ENCODE measurements at places on chromosomes 16 and 17. TPM values are rescaled to one million over a fixed set of nuclear protein-coding genes. Genes with fewer than 3 reads are reported as not detected.

PLXDC1 gene
- total RNA-seq, result 7.3 TPM

HOXB6 gene
- total RNA-seq, result 0.60 TPM

DNA sequence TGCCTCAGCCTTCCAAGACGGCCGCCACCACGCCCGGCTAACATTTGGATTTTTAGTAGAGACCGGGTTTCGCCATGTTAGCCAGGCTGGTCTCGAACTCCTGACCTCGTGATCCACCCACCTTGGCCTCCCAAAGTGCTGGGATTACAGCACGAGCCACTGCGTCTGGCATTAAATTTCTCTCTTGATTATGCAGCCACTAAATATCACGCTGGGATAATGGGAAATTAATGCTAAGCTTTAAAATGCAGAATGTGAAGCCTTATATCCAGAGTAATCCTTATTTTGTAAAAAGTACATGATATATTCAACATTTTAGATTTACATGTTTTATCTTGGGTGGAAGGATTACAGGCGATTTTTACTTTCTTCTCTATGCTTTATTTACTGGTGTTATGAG is 89.2 kb downstream of the ANKRD11 start:
- no peak for DNase-seq
- H3K27me3 ChIP-seq, result no peaks in the 10 kb centered on the region
- peaks cover 44% of the 10 kb centered on the region for H3K4me1 ChIP-seq
- H3K27ac ChIP-seq, result peak overlapping the region; percentile 65
- H3K36me3 ChIP-seq, result peaks cover 19% of the 10 kb centered on the region

- no peak overlapping the region for H3K4me3 ChIP-seq
- H3K27me3 ChIP-seq, result peaks cover 42% of the 10 kb centered on the region
- H3K36me3 ChIP-seq, result no peaks in the 10 kb centered on the region
Measured at GRCh38 chr17:42431758-42432161, 8.7 kb upstream of the CAVIN1 start.

DNA sequence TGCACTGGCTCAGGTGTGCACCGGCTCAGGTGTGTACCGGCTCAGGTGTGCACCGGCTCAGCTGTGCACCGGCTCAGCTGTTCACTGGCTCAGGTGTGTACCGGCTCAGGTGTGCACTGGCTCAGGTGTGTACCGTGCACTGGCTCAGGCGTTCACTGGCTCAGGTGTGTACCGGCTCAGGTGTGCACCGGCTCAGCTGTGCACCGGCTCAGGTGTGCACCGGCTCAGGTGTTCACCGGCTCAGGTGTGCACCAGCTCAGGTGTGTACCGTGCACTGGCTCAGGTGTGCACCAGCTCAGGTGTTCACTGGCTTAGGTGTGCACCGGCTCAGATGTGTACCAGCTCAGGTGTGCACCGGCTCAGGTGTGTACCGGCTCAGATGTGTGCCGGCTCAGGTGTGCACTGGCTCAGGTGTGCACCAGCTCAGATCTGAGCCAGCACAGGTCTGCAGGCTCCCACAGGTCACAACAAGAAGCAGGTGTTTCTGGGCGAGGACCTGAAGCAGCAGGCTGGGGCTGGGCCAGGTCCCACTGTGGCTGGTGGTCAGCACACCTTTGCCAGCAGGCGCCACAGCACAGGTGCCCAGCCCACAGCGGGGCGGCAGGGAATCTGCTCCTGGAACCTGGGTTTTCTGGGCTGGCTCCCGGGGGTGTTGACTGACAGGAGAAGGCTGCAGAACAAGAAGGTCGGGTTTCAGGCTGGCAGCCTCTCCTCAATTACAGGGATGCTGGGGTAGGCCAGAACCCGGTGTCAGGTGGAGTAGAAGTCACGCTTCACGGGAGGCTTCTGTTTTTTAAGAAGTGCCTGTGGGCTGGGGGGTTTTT is 17.2 kb downstream of the METRNL start:
- H3K4me1 ChIP-seq, result peaks cover 4% of the 10 kb centered on the region
- peaks cover 5% of the 10 kb centered on the region for H3K36me3 ChIP-seq
- H3K27me3 ChIP-seq, result peaks cover 14% of the 10 kb centered on the region
- DNase-seq, result no peak

- no peak for DNase-seq
- H3K27ac ChIP-seq, result no peak overlapping the region
- no peaks in the 10 kb centered on the region for H3K4me1 ChIP-seq
- no peak overlapping the region for H3K4me3 ChIP-seq
- H3K27me3 ChIP-seq, result peaks cover 3% of the 10 kb centered on the region
Measured at GRCh38 chr17:62902531-62903220, 63.4 kb upstream of the TANC2 start.

DNA sequence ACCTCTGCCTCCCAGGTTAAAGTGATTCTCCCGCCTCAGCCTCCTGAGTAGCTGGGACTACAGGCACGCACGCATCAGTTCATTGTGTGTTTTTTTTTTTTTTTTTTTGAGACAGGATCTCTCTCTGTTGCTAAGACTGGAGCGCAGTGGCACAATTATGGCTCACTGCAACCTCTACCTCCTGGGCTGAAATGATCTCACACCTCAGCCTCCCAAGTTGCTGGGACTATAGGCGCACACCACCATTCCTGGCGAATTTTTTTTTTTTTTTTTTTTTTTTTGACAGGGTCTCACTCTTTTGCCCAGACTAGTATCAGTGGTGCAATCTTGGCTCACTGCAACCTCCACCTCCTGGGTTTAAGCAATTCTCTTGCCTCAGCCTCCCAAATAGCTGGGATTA is 17.8 kb upstream of the RAPGEFL1 start:
- no peak overlapping the region for H3K4me3 ChIP-seq
- no peak overlapping the region for H3K27ac ChIP-seq
- no peak for DNase-seq
- H3K36me3 ChIP-seq, result peaks cover 41% of the 10 kb centered on the region
- H3K4me1 ChIP-seq, result peaks cover 5% of the 10 kb centered on the region
